ENCODE measurements at places on chromosomes 5 and 9.

DNA sequence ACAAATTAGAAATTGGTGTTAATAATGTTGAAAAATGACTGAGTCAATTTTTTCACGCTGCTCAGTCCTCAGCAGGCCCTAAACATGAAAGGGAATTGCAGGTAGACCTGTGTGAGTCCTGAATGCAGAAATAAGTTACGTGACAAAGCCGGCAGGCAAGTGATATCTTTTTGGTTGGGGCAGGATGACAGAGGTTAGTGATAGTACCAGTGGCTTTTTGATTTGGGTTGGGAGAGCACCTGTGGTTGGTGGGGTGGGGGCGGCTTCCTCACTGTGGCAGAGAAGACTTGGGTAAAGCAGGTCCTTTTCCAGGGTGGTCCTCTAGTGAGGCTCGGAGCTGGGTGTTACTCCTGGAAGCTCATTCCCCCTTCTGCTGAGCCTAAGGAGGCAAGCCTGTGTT, 164.7 kb downstream of the TMEM167A start:
- DNase-seq = no peak

DNA sequence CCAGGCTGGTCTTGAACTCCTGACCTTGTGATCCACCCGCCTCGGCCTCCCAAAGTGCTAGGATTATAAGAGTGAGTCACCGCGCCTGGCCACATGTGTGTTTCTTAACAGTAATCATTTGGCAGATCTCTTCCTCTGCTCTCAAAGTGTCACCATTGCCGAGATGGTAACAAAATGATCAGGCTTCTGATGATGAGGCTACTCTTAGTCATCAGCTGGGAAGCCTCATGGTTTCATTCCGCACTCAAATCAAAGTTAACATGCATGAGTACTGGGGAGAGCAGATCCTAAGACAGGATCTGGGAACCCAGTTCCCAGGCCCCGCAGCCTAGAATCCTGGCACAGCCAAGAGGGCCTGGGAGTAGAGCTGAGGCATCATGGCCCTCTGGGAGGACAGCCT, 27.4 kb downstream of the BARHL1 start:
- no peak for DNase-seq

DNA sequence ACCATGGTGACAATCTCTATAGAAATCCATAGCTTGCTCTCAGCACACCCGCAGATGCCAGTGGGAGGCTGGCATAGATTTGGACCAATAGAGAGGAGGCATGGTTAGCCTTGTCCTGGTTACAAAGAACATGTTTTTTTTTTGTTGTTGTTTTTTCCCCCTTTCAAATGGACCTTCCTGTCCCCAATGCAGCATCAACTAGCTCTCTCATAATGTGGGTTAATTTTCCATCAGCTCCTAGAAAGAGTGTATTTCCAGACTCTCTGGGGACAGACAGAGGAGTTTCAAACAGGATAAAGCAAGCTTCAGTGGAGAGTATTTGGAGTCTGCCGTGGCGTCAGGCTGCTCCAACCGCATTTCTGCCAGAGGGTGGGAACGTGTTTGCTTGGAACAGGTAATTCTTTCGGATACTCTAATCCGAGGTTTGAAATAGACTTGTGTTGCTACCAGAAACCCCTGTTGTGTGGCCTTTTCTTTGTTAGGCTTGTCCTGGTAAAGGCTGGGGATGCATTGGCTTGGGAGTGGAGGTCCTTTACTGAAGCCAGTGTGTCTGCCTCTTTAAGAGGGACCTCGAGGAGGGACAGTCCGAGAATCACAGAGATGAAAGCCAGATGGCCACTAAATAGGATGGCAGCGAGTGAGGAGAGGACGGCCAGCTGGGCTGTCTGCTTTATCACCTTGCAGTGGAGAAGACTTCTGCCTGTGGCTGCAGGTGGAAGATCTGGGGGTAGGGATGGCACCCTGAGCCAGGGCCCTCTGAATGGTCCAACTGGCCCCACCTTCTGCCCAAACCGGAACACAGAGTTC, 130.5 kb upstream of the CPEB4 start:
- DNase-seq = peak; percentile 61

- peak; percentile 53 for DNase-seq
Observed at GRCh38 chr5:56440871-56441740, 208.0 kb upstream of the ANKRD55 start.

- DNase-seq = no peak
Observed at GRCh38 chr5:129438322-129438721, 21.8 kb upstream of the ADAMTS19 start.

- DNase-seq = no peak
Observed at GRCh38 chr5:23740029-23740428, 232.6 kb downstream of the PRDM9 start.
